ENCODE measurements at places on chromosomes 13 and 19.

DNA sequence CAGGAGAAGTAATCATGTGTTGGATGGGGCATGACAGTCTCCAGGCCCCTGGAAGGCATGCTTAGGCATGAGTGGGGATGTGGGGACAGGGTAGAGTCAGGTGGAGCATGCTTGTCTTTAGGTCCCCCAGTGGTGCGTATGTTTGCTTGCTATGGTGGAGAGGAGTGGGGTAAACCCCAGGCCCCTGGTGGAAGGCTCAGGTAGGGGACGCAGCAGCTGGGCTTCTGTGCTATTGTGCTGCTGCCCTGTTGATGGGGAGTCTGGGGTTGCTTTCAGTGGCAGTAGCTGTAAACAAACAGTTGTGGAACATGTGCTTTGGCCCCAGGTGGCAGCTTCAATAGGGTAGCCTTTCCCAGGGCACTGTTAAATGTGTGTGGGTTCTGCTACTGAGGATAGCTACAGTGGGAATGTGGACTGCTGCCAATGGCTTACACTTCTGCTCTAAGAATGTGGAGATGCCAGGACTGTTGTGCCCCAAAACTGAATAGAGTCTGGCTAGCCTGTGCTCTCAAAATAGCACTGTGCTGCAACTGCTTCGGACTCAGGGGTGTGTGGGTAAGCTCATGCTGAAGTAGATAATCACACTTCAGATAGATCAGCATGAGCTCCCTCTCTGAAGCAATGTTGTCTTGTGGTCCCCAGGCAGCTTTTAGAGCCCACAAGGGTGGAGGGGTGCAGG lies 1257.3 kb downstream of the DIAPH3 start:
- no peak for ATAC-seq

GRCh38 chr13:110555601-110556223 lies 5.8 kb downstream of the RAB20 start:
- no peak for ATAC-seq

GRCh38 chr13:23718996-23719395 lies 148.8 kb downstream of the TNFRSF19 start:
- no peak for ATAC-seq

DNA sequence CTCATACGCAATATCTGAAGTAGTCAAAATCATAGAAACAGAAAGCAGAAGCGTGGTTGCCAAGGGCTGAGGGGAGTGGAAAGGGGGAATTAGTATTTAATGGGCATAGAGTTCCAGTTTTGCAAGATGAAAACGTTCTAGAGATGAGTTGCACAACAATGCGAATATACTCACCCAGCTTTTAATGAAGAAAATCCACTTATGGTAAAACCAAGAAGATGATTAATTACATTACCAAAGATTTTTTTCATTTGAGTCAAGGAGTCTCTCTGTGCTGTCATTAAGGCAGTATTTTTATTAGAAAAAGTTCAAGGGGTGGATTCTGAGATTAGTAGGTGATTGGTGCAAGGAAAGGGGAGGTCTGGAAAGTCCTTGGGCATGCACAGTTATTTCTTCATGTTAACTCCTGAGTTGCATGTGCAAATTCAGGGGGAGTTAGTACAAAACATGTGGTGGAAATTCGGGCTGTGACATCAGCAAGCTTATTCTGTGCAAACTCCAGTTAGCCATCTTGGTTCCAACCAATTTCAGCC lies 6.9 kb upstream of the CBY2 start:
- peak; percentile 89 for ATAC-seq

- ATAC-seq: peak; percentile 33
Measured at GRCh38 chr13:99028890-99029289, 51.0 kb upstream of the DOCK9 start.

- ATAC-seq: peak; percentile 42
Measured at GRCh38 chr13:40981361-40981760, 37.8 kb downstream of the ELF1 start.

DNA sequence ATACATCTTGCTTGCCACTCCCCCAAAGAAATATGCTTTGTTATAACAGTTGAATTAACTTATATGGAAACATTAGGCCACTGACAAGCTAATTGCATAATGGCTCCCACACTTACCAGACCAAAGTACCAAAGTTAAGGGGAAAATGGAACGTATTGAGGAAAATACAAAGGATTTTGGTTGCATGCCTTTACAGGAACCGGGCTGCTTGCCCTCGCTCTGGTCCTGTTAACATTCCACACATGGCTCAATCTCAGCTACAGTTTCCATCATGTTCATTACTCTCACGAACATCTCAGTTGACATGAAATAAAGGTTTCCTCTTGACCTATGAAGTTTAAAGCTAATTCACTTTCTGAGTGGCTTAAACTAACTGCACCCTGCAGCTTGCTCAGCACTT lies 220.7 kb upstream of the RXFP2 start:
- no peak for ATAC-seq

DNA sequence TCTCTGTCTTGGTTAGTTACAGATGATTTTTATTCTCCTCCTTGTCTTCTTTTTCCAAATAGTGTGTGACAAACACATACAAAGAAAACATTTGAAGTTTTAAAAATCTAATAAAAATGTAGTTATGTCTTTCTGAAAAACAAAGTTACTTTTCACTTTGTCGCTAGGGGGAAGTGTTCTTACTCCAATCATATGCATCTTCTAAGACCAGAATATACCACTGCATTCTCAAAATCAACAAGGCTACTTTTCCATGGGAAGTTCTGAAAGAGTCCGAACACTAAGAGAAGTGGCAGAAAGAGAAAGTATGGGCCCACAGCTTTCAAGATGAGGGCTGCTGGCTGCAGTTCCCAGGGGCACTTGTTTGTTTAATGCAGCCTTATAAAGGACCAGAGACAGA lies 208.9 kb downstream of the DCT start:
- no peak for ATAC-seq

DNA sequence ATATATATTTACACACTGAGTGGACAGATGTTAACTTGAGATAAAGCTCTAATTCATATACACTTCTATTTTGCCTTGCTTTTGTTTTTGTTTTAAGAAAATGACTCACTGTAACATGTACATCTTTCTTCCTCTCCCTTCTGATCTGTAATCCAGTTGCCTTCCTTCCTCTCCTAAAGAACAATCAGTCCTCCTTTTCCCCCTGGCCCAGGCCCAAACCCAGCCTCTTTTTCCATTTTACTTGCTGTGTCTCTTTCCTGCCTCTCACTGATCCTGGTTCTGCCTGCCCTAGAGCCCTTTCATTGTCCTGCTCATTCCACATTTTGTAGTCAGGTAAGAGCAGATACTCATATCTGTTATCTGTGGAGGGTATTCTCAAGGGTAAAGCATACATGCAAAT lies 50.8 kb downstream of the ZAR1L start:
- ATAC-seq: no peak

- ATAC-seq: no peak
Measured at GRCh38 chr13:99391781-99392469, 84.7 kb upstream of the GPR183 start.

GRCh38 chr13:35785576-35786303 lies 309.3 kb upstream of the MAB21L1 start:
- no peak for ATAC-seq

- ATAC-seq: no peak
Measured at GRCh38 chr19:28486926-28487325, 726.0 kb downstream of the UQCRFS1 start.

GRCh38 chr13:50910485-50910805 lies 854 bp downstream of the RNASEH2B start:
- peak; percentile 16 for ATAC-seq

DNA sequence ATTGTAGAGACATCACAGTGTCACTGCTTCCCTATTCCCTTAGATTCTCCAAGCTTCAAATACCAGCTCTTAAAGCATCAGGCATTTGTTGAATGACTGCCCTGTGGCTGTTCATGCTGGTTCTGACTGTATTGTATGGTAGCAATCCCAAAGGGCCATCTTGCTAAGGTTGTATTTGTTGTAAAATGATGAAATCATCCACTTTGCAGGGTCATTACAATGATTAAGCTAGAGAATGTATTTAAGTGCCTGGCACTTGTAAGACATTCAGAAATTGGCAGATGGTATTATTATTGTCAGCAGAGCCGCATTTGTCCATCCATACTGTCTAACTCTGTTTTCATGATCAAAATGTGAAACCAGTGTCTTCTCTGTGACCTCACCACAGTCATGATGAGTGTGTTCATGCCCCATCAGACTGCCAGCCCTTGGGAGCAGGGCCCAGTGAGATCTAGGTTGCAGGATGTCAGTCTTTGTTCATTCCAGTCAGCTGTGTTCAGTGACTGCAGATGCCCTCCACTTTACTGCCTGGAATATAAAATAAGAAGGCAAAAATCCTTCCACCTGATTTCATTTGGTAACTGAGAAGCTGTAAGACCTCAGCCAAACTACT lies 86.1 kb downstream of the DHRS12 start:
- peak; percentile 24 for ATAC-seq

- ATAC-seq: no peak
Measured at GRCh38 chr13:73138276-73138637, 79.5 kb downstream of the KLF5 start.

GRCh38 chr13:22432690-22433089 lies 748.1 kb upstream of the SGCG start:
- no peak for ATAC-seq

- peak; percentile 53 for ATAC-seq
Measured at GRCh38 chr13:26222520-26223046, 469 bp upstream of the RNF6 start.

DNA sequence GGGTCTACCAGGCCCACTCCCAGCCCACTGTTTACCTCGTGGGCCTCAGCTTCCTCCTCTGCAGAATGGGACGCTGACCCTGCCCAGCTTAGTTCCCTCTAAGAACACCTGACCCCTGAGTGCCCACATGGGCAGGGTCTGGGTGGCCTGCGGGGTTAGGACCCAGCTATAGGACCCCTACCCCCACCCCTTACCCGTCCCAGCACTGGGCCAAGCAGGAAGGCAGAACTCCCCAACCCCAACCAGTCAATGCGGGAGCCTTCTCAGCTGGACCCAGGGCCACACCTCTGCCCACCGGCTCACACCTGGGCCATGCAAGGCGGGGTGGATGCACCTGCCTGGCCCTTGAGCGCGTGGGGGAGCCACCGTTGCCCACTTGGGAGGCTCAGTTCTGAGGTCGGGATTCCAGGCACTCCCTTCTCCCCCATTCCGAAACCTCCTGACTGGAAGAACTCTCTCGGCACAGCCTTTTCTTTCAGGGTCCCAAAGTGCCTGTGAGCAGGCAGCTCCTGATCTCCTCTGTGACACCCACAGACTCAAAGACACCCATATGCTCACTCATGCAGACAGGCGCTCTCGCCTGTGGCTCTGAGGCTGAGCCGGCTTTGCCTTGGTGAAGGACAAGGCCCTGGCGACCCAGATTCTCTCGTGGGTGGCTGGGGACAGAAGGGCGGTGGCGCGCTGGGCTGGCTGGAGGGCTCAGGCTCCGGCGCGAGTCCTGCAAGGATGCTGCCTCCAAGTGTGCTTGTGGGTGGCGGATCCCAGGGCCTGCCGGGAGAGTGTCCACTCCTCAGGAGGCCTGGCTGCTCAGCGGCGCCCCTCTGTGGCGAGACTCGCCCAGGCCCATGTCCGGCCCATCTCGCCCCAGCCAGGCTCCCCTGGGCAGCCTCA lies 27.9 kb upstream of the PARP4 start:
- ATAC-seq: peak; percentile 37

DNA sequence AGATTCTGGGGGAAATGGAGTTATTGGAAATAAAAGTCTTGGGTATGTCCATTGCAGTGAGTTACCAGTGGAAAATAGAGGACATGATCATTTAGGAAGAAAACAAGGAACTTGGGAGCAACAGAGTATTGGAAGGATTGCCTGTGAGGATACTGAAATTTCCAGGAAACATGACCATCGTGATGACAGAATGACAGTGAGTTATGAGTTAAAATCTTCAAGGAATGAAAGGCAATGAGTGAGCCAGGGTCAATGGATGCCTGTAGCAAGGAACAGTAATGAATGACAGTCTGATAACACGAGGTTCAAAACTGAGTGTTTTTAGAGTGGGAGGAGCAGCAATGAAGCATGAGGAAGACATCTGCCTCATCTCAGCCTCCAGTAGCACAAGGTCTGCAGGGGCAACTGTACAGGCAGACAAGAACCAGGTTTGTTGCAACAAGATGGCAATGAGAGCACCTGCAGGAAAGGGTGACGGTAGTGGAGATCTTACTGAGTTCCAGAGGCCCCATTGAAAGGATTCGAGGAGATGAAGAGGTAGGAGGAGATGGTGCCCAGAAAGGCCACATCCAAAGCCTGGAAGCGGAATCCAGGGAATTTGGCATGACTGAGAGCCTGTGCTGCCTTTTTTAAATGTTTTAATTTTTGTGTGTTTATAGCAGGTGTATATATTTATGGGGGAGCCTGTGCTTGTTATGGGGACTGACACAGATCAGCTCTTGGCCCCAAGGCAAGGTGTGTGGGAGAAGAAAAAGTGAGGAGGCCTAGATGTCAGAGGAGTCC lies 43.9 kb downstream of the N4BP2L1 start:
- ATAC-seq: no peak

DNA sequence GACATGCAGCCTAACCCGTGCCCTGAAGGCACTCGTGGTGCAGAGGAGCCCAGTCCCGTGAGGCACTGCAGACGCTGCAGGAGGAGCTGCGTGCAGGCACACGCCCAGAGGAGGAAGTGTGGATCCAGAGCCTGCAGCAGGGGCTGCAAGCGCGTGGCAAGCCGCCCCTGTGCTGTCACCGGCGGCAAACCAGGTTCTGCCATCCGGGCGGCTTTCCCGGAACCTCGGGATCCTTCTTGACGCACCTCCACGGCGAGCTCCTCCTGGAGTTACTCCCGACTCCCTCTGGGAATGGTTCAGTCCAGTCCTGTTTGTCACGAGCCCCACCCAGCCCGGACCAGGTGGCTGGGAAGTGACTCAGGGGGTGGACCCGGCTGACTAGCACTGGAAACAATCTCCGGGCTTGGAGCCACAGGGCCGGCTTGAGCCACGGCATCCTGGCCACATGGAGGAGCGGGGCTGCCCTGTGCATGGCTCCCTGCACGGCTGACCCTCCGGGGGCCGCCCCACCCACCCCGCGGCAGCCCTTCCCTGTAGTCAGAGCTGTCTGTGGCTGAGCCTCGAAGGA lies 10.2 kb downstream of the DPP9 start:
- no peak for ATAC-seq

DNA sequence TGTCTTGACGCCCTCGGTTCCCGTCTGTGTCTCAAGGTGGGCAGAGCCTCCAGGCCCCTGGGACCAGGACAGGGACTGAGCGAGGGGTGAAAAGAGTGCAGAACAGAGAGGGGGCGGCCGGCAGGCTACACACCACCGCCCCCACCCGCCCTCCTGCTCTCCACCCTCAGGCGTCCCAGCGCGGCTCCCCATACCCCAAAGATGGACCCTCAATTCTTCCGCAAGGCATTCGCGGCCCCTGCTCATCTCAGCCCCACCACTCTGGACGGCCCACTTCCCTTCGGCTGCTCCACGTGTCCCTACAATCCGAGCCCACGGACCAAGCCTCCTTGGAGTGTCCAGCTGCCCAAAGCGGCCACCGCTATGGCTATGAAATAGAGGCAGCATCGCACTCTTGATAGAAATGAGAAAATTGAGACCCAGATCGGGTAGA lies 1.8 kb downstream of the KLF16 start:
- ATAC-seq: no peak

DNA sequence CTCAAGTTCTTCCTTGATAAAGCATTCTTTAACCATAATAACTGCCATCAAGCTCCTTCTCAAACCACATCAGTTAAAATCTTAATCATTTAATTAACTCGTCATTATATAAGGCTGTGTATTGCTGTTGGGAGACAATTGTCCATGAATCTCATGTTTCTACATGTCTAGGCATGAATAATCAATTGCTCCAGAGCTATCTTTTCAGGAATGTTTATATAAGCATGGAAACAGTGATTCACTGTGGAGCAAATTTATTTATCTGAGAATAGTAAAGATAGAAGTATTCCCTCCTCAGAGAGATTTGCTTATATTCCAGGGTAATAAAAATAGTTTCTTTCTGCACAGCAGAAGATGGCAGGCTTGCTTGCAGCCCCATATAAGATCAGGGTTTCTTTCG lies 71.1 kb downstream of the CBY2 start:
- no peak for ATAC-seq
